ENCODE measurements at places on chromosomes 7 and 10.

- no peak for DNase-seq
Observed at GRCh38 chr7:77679608-77680007, 16.7 kb upstream of the RSBN1L start.

DNA sequence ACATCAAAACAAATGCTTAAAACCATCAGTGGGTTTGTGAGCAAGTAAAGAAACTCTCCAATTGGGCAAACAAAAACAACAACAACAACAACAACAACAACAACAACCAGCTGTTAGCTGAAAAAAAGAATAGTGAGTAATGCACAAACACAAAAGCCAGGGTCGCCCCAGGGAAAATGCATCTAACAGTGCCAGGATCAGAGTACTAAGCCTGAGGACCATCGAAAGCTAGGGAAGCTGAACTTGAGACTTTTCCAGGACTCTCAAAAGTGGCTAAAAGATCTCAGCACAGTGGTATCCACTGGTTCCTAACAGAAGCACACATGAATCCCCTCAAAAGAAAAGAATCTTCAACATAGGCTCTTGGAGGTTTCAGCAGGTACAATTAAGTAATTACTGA lies 83.3 kb downstream of the CPXM2 start:
- DNase-seq: no peak

GRCh38 chr10:84294766-84295447 lies 33.5 kb upstream of the CCSER2 start:
- DNase-seq: no peak

GRCh38 chr10:71396084-71396710 lies 523 bp upstream of the CDH23 start:
- DNase-seq: peak; percentile 62

GRCh38 chr7:24718977-24719491 lies 38.2 kb downstream of the GSDME start:
- DNase-seq: no peak

GRCh38 chr10:60466267-60467201 lies 76.9 kb upstream of the ANK3 start:
- no peak for DNase-seq

- DNase-seq: no peak
Observed at GRCh38 chr10:121098751-121099150, 247.6 kb downstream of the WDR11 start.

- no peak for DNase-seq
Observed at GRCh38 chr10:57959318-57960006, 308.2 kb downstream of the IPMK start.

DNA sequence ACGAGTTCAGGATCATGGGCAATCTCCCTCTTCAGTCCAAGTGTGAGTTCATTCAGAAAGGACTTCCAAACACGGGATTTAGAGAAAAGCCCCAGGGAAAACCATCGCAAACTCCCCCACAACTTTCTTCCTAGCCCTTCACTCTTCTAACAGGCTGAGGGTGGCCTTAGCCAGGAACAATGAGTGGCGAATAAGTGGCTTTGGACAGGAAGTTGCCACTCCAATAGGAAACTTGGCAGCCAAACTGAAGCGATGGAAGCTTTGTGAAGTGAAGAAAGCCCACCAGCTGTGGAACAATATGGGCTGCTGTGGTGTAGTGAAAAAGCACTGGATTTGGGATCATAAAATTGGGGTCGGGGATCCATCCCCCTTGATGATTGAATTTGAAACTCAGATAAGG lies 193.2 kb downstream of the TEX36 start:
- DNase-seq: no peak

DNA sequence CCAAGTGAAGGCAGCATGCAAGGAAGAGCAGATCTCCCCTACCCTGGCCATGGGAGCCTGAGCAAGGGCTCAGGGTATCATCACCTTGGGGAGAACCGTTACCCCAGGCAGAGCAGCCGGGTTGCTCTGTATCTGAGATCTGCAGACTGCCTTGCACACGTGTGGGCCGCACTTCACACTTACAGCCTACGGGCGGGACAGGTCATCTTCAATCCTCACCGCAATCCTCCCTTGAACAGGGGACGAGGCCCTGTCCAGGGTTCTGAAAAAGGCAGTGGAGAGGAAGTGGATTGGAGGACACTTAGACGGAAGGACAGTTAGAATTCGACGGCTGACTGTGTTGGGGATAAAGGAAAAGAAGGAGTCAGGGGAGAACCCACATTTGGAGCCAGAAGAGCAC lies 51.4 kb downstream of the NPS start:
- no peak for DNase-seq

GRCh38 chr10:43126759-43127424 lies 11.4 kb upstream of the CSGALNACT2 start:
- DNase-seq: no peak

DNA sequence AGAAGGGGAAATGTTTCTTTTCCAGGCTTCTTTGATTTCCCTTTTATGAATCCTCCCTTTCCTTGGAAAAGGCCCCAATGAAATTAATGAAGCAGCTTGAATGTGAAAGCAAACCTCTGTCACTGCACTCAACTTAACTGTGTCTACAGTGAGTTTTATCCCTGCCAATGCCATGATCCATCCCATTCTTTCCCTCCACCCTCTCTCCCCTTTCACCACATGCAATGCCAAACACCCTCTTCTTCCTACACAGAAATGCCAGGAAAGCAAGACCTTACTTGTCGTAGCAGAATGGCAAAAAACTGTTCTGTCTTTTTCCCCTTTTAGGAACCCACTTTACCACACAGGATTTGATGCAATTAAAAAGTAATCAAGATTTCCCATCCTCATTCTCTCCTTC lies 47.3 kb upstream of the TRIL start:
- DNase-seq: no peak

DNA sequence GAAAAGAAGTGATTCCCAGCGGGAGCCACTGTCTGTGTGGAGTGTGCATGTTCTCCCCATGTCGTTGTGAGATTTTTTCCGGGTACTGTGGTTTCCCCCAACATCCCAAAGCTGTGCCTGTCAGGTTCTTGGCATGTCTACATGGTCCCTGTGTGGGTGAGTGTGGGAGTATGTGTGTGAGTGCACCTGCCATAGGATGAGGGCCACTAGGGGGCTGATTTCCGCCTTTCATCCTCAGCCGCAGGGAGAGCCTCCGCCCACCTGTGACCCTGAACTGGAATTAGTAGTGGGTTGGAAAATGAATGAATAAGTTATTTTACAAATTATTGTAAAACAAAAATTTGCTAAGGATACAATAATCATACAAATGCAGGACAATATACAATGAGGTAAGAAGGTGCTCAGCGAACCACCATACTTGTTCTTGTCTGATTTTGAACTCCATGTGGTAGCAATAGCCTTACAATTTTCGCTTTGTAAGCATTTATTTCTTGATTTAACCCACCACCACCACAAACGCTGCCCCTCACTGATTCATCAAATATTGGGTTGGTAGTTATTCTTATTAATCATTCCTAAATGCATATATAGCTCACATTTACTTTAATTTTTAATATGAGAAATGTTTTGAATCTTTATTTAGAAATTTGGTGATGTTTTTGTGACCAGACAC lies 641.2 kb upstream of the VSTM2A start:
- no peak for DNase-seq

GRCh38 chr10:4775808-4776207 lies 50.2 kb upstream of the AKR1E2 start:
- DNase-seq: no peak

- DNase-seq: no peak
Observed at GRCh38 chr7:70355198-70356020, 757.1 kb downstream of the AUTS2 start.

DNA sequence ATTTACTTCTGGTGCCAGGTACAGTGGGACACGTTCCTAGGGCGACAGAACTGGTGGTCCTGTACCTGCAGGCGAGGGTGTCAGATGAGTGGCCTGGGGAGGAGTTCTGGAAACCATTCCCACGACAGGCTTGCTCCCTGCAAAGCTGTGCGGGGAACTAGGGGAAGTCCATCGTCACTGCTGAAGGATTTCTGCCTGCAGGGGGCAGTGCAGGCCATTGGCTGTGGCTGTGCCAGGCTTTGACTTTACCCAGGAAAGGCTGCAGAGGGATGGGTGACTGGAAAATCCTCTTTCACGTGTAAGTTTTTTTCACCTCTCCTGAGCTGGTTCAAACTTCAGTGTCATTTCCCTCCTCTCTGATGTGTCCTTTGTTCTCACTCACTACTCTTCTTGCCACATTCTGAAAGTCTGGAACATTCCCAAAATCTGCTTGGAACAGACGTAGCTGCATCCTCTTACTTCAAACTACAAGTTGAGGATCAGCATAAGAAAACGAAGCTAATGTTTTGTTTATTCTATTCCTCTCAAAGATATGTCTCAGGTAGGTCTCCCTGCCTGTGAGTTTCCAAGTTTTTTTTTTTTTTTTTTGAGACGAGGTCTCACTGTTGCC lies 126.5 kb downstream of the SH2D4B start:
- DNase-seq: peak; percentile 70

DNA sequence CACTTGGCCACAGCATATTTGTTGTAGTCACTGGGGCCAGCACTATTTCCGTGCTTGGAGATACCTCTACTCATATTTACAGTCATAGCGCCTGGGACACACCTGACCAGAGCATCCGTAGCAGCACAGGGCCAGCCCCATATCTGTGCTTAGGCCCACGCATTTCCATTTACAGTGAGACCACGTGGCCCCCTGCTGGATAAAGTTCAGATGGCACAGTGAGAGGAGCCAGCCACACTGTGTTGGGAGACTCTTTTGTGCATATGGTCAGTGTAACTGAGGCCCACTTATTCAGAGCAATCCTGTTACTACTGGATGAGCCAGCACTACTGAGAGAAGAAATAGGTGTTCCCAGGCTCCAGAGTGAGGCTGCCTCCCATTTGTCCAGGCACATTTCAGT lies 455.3 kb downstream of the REEP3 start:
- DNase-seq: no peak

DNA sequence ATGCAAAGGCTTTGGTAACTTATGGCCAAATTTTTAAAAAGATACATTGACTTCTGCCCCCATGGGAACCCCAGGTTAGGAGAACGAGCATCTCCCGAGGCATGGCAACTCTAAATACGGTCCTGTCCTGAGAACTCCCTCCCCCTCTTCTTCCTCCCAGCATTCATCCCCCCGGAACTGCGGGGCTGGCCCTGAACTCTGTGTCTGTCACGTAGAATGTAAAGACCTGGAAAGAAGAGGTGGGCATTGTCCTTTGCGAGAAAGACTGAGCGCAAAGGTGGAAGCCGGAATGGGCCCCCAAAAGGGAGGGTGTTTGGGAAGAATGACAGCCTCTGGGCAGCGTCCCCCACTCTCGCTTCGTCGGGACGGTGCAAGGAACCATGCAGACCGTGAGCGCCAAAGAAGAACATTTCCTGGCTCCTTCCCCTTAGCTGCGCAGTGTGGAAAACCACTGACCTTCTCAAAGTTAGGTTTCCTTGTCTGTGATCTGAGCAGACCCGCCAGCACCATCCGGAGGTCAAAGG lies 21.0 kb downstream of the SHH start:
- no peak for DNase-seq

DNA sequence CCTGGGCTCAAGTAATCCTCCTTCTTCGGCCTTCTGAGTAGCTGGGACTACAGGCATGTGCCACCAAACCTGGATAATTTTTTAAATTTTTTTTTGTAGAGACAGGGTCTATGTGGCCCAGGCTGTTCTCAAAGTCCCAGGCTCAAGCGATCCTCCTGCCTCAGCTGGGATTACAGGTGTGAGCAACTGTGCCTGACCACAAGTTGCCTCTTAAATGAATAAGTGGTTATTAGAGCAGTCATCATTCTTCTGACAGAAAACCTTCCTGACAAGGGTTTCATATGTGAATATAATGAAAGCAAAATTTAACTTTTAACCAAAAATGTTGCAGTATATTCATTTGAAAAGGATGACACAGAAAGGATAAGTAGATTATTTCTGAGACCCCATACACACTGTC lies 532.5 kb downstream of the GRM8 start:
- DNase-seq: no peak

GRCh38 chr7:158125721-158126120 lies 461.9 kb downstream of the PTPRN2 start:
- no peak for DNase-seq

DNA sequence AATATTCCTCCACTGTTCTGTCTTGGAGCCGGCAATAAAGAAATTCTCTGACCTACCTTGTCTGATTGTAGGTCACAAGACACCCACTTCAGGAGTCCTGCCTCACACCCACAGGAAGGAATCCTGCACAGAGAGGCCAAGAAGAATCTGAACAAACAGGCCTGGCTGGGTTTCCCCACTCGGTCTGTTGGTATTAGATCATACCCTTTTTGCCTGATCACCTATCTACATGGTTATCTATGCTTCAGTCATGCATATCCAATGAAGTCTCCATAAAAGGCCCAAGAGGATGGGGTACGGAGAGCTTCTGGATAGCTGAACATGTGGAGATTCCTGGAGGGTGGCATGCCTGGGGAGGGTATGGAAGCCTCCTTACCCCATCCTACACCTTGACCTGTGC lies 12.3 kb downstream of the OGDH start:
- DNase-seq: no peak

GRCh38 chr7:133310232-133310862 lies 57.5 kb downstream of the EXOC4 start:
- peak; percentile 17 for DNase-seq

DNA sequence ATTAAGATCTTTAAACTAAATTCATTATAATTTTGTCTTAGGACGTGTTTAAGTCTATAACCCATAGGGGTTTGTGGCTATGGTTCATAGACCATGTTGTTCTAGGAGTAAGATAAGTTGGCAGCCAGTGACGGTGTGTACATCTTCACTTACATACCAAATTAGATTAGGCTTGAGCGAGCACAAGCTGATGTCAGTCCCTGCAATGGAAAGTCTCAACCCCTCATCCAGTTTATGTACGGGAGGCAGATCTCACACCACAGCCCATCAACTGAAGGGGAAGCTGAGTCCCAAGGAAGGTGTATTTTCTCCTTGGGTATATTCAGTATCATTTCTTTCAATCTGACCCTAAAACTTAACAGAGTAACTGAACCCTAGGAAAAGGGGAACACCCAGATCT lies 5.1 kb upstream of the SMC3 start:
- no peak for DNase-seq

DNA sequence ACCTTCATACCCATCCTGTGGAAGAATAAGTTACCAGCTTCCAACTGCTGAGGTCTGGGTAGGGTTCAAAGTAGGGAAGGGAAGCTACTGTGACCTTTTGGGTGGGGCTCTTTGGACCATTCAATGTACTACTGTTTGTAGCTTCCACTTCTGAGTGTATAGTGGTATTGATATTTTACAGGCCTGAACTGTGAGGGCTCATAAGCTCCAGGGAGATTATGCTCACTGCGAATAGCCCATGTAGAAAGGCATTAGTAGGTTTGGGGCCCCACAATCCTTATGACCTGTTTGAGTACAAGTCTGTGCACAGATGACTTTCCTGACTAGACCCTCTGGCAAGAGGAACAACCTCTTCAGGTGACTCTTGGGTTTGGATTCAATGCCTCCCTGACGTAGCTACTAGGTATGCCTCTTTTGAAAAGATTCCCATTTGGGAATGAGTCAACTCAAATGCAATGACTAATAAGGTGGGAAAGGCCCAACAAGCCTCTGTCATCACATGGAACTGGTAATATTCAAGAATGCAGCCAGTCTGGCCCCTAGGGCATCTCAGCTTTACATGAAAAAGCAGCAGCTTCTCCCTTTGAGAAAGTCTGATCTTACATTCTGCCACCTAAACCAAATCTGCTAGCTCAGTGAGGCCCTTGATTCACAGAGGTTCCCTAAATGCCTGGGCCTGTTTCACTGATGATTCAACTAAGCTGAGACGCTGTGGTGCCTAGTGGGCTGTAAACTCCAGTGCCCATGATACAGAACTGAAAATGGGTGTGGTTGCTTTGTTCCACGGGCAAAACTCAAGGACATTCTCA lies 79.8 kb downstream of the ABI1 start:
- DNase-seq: no peak

- DNase-seq: no peak
Observed at GRCh38 chr10:119113751-119114732, 10.1 kb downstream of the DENND10 start.

GRCh38 chr10:131852823-131853609 lies 47.8 kb upstream of the PPP2R2D start:
- DNase-seq: no peak

Data from renal cortex interstitium (tissue), 15 donors.